ENCODE measurements at places on chromosomes 4 and X.
A peak's percentile ranks its signal among the peaks of the same experiment; 100 is the strongest.

GRCh38 chr4:14434483-14434882, 567.8 kb upstream of the CPEB2 start:
- DNase-seq: no peak

DNA sequence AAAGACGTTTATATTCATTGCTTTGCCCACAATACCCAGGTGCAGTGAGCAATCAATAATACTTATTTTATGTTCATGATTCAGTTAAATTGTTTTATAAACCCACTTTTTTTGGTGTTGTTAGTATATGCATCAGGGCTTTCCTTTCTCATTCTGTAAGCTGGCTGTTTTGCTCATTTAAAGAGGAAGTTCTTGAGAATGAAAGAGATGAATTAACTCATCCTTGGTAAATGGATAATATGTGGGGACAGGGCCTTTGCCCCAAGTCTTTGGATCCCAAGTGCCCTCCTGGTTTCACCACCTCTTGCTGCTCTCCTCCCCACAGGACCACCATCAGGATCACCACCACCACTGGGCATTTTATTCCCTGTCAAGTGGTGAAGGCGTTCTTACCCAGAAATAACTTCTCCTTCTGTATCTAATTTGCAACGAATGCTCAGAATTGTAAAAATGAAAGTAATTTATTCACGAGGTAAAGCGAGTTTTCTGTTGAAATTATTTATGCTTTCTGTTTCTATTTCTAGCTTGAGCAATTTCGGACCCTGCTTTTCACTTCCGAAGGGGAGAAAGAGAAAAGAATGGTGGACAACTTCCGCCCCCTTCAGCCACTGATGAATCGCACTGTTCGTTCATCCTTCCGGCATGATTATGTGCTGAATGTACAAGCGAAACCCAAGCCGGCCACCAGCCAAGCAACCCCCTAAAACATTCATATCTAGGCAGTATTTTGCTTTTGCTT, 8.2 kb upstream of the ZRSR2 start:
- DNase-seq: no peak

- no peak for DNase-seq
These were observed 349.0 kb upstream of the GATB start for GRCh38 chr4:152109531-152110509.

GRCh38 chr4:175929441-175929840, 117.4 kb upstream of the GPM6A start:
- no peak for DNase-seq

- no peak for DNase-seq
These were observed 92.3 kb downstream of the DIAPH2 start for GRCh38 chrX:96776966-96777365.

DNA sequence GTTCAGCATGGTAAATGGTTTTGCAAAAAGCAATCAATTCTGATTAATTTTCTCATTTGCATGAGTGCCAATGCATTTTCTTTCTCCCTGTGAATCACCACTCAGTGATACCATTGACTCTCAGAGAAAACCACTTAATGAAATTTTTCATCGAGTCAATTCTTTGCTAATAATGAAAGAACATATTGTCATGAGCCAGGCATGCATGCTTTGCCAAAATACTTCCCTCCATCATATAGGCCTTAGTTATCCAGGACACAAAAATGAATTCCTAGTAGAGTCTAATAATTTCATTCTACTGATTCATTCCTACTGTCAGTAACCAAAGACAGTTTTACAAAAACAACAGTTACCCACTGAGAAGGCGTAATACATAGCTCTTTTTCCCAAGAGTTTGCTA, 680.0 kb downstream of the TRIML1 start:
- DNase-seq: no peak

GRCh38 chrX:103624111-103624510, 4.7 kb upstream of the TCEAL1 start:
- no peak for DNase-seq

DNA sequence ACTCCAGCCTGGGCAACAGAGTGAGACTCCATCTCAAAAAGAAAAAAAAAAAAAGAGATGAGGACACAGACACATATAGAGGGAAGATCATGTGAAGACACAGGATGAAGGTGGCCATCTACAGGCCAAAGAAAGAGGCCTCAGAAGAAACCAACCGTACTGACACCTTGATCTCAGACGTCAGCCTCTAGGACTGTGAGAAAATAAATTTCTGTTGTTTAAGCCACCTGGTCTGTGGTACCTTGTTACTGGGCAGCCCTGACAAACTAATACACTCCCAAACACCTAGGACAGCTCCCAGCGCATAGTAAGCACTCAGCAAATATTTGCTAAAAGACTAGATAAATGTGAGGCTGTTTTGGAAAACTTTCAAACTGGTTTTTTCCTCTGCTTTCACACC, 59.2 kb upstream of the SMIM10 start:
- no peak for DNase-seq

DNA sequence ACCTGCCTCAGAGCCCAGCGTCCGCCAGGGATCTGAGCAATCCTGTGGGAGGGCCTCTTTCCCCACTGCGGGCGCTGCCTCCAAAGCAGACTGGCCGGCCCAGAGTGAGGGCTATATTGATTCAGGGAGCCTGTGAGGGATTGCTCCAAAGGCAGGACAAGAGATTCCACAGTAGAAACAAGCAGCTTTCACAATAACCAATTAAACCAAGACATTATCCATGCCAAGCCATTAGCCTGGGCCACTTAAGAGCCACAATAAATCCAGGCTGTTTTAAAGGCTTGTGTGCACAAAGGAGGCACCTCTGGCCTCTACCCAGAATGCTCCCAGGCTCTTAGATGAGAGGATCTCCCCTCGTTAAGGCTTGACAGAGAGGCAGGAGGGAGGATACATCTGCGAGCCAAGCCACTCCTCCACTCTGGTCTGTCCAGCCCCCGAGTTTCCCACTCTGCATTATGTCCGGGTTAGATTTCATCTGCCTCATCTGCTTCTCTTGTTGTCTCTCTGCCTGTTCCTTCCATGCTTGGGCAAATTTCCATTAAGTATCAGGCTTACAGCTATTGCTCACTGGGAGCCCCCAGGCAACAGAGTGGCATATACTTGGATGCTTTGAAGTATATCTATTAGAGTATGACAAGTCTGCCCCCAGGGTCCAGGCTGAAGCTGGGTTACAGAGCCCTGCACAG, 357.9 kb downstream of the UNC5C start:
- DNase-seq: no peak

- no peak for DNase-seq
These were observed 1.3 kb downstream of the TACC3 start for GRCh38 chr4:1722551-1723118.

- peak; percentile 11 for DNase-seq
These were observed 70.8 kb upstream of the PTPN13 start for GRCh38 chr4:86523333-86523732.

DNA sequence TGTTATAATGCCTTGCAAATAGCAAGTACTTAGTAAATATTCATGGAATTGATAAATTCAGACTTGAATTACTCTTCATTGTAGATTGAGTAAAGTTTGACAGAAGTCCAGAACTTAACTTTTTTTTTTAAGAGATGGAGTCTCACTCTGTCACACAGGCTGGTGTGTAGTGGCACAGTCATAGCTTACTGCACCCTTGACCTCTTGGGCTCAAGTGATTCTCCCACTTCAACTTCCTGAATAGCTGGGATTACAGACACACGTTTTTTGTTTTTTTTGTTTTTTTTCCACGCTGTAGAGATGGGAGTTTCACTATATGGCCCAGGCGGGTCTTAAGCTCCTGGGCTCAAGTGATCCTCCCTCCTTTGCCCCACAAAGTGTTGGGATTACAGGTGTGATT, 32.1 kb downstream of the UBE2K start:
- no peak for DNase-seq

- no peak for DNase-seq
These were observed 80.6 kb downstream of the HMGB2 start for GRCh38 chr4:173253561-173253960.

- DNase-seq: no peak
These were observed 30.0 kb downstream of the SHROOM2 start for GRCh38 chrX:9816084-9816700.
